A549 (cell line): ENCODE measurements at places on chromosomes 4 and X.
A peak's percentile ranks its signal among the peaks of the same experiment; 100 is the strongest.

DNA sequence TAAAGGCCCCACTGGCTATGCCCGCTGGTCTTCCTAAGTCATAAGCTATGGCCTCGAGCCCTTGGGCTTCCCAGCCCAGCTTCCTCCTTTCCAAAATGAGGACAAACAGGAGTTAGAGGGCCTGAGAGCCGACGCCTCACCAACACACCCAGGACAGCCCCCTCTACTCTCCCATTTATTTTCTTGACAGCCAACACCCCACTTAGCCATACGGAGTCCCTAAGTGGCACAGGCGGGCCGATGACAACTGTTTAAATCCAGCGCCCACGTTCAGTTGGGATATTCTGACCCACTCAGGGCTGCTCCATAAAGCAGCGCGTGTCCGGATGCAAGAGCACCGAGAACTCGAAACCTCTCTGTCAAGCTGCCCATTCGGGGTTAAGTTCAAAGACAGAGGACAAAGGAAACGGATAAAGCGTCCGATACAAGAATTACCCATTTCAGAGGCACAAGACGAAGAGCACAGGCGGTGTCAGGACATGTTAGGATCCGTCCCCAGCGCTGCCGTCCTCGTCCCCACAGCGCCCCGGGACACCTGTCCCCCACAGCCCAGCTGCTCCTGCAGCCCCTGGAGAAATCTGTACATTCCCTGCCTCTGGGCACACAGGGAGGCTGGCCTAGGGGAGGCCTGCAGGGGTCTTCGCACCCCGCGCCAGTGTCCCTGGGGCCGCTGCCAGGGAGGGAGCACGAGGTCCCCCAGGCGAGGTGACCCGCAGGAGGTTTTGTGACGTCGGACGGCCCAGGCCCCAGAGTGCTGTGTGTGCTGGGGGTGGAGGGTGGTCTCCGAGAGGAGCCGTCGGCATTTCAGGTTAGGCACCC lies 1.2 kb downstream of the PRKX start:
- DNase-seq = no peak

GRCh38 chr4:183838987-183839712 lies 66.0 kb upstream of the STOX2 start:
- peak; percentile 33 for DNase-seq

GRCh38 chr4:7112656-7113055 lies 44.8 kb upstream of the GRPEL1 start:
- DNase-seq = no peak

- no peak for DNase-seq
Measured at GRCh38 chr4:173170182-173170778, 1.7 kb downstream of the GALNT7 start.
